ENCODE measurements at places on chromosomes 12 and 14.
A peak's percentile ranks its signal among the peaks of the same experiment; 100 is the strongest.

DNA sequence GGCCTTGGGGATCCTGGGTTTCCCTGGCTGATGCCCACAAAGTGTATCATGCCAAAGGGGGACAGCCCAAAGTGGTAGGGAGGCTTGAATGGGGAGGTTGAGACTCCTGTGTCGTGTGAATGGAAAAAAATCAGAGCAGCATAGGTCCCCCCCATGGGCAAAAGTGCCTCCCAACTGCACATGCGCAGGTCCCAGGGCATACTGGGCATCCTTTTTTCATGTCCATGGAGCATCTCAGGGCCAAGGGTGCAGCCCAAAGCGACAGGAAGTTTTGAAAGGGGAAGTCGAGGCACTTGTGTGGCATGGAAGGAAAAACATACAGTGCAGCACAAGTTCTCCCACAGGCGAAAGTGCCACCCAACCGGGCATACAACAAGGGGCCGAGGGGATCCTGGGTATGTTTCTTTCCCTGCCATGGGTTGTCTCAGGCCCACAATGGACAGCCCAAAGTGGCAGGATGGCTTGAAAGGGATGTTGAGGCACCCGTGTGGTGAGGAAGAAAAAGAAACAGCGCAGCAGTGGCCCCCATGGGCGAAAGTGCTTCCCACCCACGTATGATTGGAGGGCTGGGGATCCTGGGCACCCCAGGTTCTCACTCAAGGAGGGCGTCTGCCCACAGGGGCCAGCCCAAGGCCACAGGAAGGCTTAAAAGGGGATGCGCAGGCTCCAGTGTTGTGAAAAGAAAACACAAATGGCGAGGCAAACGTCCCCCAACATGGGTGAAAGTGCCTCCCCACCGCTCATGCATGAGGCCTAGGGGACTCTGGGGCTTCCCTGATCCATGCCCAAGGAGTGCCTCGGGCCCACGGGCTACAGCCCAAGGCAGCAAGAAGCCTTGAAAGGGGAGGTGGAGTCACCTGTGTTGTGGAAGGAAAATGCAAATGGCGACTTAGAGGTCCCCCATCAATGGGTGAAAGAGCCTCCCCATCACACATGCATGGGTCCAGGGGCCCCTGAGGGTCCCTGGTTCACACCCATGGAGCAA, 573.7 kb downstream of the ALG10 start:
- DNase-seq = no peak

DNA sequence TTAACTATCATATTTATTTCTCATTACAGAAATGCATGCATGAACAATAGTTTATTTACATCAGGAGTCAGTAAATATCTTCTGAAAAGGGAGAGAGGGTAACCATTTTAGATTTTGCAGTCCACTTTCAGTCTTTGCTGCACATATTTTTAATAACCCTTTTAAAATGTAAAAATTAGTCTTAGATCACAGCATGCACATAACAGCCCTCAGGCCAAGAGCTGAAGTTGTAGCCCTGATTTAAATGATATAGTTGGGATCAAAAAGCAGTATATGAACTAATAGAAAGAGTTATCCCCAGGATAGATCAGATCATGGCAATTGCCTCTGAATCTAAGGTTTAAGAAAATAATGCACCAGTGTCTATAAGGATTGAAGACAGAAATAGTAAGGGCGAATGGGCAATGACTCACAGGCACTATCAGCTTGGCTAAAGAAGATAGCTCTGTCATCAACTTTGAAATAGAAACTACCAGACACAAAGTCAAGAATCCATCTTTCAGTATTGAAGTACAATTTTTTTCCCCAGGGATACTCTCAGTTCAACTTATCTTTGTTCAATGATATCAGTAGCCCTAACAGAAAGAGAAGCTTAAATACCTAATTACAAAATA, 13.1 kb upstream of the CLEC7A start:
- peak; percentile 36 for DNase-seq

DNA sequence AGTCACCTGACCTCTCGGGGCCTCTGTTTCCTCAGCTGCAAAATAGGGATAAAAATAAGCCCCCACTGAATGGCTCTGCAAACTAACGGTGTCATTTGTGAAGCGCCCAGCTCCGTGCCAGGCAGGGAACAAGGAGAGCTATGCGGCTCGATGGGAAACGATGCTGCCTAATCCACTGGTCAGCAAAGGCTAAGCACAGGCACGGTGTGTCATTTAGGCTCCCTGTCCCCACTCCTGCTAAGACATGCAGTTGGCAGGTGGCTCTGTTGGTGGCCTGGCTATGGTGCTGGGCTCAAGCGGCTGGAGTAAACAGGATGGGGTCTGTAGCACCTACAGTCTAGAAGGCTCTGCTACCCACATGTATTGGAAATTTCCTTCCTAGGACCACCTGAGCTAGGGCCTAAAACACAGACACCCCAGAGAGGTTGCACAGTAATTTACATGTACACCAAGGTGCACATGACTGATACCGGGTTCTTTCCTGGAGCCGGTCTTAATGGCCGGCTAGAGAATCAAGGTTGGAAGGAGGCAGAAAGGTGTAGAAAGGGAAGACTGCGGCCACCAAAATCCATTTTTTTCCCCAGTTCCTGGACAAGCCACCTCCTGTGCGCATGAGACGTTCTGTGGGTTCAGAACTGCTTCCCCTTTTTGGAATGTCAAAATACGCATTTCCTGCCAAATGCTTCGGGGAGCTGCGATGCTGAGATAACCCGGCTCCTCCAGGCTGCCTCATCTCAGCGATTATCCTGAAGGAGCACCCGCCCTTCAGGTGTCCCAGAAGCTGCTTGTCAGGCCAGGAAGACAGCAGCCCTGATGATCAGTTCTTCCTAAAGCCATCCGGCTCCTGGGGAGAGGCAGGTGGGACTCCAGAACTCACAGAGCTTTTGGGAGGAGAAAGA, 1.0 kb downstream of the CACNA2D4 start:
- DNase-seq = no peak

DNA sequence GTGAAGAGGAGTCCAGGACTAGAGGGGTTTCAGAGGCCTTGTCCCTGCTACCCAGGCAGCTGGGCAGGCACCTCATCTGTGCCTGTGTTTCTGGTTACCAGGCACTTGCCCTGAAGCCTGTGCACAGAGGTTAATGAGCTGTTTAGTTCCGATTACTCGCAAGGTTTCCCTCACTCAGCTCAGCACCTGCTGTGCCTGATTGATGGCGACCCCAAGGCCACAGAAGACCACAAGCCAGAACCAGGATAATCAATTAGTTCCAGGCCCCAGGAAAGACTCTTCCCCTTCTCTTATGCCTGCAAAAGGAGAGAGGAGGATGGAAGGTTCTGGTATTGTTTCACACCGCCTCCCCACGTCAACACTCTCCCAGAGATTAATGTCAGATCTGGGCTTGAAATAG, 88.8 kb upstream of the NOS1 start:
- no peak for DNase-seq

GRCh38 chr14:32509632-32510187, 180.6 kb downstream of the AKAP6 start:
- DNase-seq = peak; percentile 87

DNA sequence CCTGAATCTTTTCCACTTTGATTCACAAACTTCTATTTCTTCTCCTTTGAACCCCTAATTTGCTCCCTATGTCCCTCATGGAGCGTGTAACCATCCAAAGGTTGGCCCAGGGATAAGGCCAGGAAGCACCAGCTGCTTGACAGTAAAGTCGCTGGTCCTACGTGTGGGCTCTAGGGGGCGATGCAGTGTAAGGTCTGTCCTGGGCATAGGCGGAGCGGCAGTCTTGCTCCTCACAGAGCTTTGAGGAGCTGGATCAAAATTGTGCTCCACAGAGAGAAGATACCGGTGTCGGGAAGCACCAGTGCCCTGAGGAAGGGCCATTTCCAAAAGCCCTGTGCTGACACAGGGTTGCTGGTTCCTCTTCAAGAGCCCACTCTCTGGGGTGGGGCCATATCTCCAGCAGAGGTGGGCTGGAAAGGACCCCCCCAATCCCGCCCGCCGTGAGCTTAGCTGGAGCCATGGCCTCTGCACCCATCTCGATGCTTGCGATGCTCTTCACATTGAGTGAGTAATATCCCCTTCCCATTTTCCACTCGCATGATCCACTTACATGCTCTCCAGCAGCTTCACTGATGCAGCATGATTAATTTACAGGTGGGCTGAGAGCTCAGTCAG, 49.9 kb upstream of the OR4E1 start:
- DNase-seq = no peak

DNA sequence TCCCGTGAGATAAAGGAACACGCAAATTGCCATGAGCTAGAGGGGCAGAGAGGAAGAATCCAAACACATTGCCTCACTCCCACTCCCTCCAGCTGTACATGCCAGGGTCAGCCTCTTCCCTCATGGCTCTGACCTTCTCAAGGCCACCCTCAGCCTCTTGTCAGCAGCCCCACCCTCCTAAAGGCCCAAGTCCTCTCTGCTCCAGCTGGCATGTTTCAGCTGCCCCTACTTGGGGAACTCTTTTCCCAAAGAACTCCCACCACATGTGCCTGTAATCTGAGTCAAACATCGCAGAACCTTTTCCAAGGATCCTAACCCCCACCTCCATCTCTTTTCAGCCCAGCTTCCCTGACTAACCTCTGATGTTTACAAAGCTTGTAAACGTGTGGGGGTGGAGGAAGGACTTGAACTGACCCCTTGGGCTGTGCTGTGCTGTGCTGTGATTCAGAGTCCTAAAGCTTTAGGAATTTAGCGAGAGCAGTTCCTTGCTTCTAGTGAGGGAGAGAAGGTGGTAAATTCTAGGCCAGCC, 7.3 kb upstream of the CACNB3 start:
- peak; percentile 64 for DNase-seq

DNA sequence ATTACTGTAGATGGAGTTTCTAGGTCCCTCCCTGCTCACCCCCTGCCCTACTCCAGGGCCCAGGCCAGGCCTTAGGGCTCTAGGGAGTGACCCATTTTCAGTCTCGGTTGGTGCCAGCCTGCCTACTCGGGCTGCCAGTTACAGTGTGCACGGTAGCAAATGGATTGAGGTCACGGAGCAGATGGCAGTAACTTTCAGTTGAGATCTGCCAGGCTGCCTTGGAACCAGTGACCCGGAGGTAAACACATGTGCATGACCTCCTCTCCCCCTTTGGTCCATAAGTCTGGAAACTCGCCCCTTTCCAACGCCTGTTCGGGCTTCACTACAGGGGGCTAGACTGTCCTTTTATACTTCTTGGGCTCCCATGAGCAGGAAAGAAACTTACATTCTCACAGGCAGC, 139.7 kb upstream of the TBX3 start:
- no peak for DNase-seq

- DNase-seq = no peak
Measured at GRCh38 chr12:47317175-47317915, 237.6 kb upstream of the AMIGO2 start.

DNA sequence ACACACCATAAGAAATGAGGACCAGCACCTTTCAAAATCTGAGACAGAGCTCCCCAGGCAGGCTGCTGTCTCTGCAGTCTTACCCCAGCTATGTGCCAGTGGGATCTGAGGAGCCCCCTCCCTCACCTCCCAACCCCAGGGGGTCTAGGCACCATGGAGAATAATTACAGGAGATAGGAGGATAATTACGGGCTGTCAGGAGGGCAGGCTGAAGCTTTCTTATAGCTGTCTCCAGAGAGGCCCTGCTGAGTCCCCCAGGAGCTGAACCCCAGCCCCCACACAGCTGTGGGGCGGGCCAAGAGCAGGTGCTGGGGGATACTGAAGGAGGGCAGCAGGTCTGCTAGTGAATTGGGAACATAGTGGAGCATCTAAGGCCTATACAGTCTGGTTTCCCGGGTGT, 6.8 kb downstream of the CPNE6 start:
- no peak for DNase-seq

GRCh38 chr12:129750421-129750820, 153.4 kb downstream of the TMEM132D start:
- DNase-seq = no peak

DNA sequence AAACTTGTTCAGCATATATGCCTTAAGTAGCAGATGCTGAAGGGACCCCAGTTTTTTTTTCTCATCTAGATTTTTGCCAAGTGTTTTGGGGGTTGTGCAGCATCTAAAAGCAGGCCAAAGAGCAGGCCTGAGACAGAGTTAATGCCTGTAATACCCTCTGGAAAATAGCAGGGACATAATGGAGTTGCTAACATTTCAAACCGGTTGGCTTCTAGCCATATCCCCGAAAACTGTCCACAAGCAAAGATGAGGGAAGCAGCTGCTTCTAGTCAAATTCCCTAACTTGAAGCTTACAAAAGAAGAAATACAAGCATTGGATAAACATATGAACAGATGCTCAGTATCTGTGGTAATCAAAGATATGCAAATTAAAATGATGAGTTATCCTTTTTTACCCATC, 52.1 kb upstream of the AEBP2 start:
- no peak for DNase-seq

- no peak for DNase-seq
Measured at GRCh38 chr12:96774496-96775256, 132.4 kb upstream of the NEDD1 start.

DNA sequence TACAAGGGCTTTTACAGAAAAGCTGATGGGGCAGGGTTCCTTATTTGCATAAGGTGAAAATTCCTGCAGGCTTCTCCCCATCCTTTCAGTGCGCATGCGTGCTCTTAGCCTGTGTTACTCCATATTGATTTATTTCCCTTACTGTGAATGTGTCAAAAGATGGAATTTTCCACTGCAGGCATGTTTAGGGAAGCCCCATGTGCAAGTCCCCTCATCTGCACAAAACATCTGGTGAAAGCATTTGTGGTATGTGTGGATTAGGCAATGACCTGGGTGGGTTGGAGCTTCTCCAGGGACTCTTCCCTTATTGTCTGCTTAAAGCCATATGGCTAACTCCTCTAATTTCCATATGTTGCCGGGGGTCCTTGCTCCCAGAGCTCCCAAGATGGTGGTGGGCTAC, 912.7 kb upstream of the LRFN5 start:
- no peak for DNase-seq

- DNase-seq = no peak
Measured at GRCh38 chr12:4830556-4831210, 79.0 kb upstream of the KCNA1 start.

GRCh38 chr12:93453633-93454032, 11.9 kb upstream of the UBE2N start:
- DNase-seq = no peak

DNA sequence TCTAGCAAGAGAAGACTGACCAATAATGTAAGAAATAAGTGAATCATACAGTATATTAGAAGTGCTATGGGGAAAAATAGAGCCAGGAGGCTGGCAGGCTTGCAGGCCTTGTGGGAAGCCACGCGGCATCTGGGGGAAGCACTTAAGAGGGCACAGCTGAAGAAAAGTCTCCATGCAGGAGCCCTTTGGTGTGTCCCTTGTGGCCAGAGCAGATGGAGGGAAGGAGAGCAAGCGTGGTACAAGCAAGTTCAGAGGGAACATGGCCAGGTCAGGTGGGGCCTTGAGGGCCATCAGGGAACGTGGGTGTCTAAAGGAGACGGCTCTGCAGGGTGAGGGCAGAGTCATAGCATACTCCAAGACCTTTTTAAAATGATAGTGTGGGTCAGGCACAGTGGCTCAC, 51.7 kb downstream of the LRRC74A start:
- no peak for DNase-seq

- no peak for DNase-seq
Measured at GRCh38 chr12:5913387-5913786, 31.7 kb downstream of the ANO2 start.

DNA sequence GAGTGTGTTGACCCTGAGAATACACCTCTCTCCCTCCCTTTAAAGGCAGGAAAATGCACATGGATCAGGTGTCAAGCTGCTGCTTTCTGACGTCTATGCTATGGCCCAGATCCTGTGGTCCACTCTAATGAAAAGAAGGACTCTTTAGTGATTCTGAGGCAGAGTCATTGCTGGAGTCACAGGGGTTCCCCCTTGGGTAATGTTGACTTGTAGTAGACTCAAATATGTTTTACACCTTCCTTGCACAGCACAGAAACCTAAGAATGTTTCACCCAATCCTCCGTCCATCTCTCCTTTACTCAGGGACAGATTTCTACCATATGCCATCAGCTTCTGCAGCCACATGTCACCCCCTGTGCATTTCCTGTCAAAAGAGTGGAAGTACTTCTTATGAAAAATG, 525.4 kb downstream of the TMEM121 start:
- no peak for DNase-seq
